Myocyte (in vitro differentiated cells): ENCODE measurements at places on chromosomes 5 and 9. TPM values are rescaled to one million over a fixed set of nuclear protein-coding genes. Genes with fewer than 3 reads are reported as not detected.
A peak's percentile ranks its signal among the peaks of the same experiment; 100 is the strongest.

GRCh38 chr5:145701404-145701803, 133.7 kb downstream of the PRELID2 start:
- DNase-seq: no peak

GRCh38 chr5:91229031-91229727, 153.9 kb downstream of the ARRDC3 start:
- DNase-seq: no peak

GRCh38 chr5:112931473-112931872, 9.4 kb upstream of the REEP5 start:
- no peak for DNase-seq

- peak; percentile 95 for DNase-seq
Observed at GRCh38 chr9:124812441-124812876, 35.5 kb downstream of the OLFML2A start.

The LVRN gene
- 0.88 and 4.0 TPM in 2 replicates for total RNA-seq

GRCh38 chr5:176816791-176817347, 6.5 kb downstream of the UNC5A start:
- DNase-seq: no peak

The PCDHGA9 gene
- total RNA-seq: 0.88 and 1.7 TPM in 2 replicates

DNA sequence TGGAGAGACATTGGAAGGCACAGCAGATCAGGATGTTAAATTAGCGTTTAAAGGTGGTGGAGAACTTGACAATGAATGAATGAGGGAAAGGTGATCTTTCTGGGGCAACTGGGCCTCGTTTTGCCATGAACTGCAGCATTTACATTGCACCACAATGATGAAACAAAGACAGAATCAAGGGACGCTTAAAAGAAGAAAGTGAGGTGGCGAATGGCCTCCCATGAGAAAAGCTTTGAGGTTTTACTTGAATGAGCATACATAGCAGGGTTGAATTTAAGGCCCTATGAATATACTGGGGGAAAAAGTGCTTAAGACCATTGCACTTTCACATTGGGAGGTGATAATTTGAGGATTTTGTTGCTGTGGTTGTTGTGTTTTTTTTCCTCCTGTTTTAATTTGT, 476.4 kb downstream of the ISL1 start:
- no peak for DNase-seq

The CTXN3 gene
- total RNA-seq: not detected in 2 replicates

- peak; percentile 25 for DNase-seq
Observed at GRCh38 chr5:61916621-61917620, 389.1 kb upstream of the KIF2A start.

The PFN3 gene
- total RNA-seq: not detected in 2 replicates

- no peak for DNase-seq
Observed at GRCh38 chr5:109695005-109695926, 5.5 kb downstream of the MAN2A1 start.

GRCh38 chr5:142095035-142095434, 13.5 kb upstream of the NDFIP1 start:
- DNase-seq: no peak

- DNase-seq: no peak
Observed at GRCh38 chr9:29548436-29548835, 1975.2 kb upstream of the C9orf72 start.

DNA sequence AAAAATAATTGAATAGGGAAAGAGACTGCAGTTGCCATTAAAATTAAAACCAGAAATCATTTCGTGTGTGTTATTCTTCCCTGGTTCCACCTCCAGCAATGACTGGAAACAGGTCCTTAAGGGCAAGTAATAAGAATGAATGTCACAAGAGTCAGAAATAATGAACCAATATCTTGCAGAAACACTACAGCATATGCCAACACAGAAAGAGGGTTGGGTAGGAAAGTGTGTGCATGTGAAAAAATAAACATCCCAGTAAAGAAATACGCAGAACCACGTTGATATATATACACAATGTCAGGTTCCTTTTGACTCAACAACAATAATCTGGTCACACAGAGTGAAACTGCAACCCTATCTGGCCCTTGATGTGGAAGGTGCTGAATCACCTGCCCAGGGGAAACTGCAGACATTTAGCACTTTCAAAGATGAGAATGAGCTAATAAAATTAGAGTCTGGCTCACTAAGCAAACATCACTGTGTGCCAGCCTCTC, 15.0 kb downstream of the HMHB1 start:
- DNase-seq: no peak
